Astrocyte (in vitro differentiated cells and primary cell): ENCODE measurements at places on chromosomes 12 and 14.

GRCh38 chr12:65665817-65666216, 158.5 kb upstream of the HMGA2 start:
- DNase-seq, result no peak

- peak; percentile 46 for DNase-seq
Observed at GRCh38 chr12:65492998-65493912, 214.8 kb downstream of the MSRB3 start.

DNA sequence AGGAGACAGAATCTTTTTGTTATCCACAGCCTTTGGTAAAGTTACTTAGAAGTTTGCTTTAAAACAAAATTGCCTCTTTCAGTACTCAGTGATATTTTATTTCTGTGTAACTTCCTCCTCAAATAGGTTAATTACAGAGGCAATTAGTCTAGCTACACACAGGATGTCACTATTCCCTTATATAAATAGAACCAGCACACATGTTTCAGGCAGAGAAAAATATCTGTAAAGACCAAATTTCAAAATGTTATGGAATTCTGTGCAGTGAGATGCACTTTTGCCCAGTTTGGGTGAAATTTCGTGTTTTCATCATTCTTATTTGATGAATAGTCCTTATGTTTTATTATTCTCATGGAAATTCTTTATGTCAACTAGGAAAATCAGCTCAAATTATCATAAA, 410.6 kb upstream of the SOX5 start:
- DNase-seq, result no peak

- no peak for DNase-seq
Observed at GRCh38 chr12:103880299-103881142, 39.5 kb upstream of the NT5DC3 start.

GRCh38 chr12:46649433-46649832, 176.4 kb downstream of the SLC38A4 start:
- no peak for DNase-seq

DNA sequence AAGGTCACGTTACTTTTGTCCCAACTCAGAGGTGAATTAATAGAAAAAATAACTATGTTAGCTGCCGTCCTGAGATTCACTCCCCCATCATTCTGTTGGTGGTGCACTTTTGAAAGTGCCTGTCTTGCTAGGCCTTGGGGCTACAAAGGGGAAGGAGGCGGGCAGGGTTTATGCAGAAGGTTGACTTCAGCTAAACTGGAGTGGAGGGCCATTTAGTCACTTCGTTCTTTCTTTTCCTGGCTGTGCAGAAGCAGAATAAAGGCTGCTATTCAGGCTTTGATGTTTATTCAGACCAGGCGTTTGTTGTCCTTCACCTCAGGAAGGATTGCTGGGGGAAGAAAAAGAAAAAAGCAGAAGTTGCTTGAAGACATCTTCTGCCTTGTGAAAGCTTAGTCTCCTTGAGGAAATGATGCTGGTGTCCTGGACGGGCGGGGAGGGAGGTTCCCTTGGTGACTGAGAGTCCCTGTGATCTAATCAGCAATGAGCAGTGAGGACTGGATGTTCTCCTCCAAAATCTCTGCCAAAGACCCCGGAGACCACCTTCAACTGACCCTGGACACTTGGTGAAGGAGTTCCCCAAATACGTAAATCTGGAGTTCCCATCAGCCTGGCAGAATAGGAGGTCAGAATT, 4.0 kb downstream of the GLT1D1 start:
- DNase-seq, result no peak
